ENCODE measurements at places on chromosomes 1 and 21.

DNA sequence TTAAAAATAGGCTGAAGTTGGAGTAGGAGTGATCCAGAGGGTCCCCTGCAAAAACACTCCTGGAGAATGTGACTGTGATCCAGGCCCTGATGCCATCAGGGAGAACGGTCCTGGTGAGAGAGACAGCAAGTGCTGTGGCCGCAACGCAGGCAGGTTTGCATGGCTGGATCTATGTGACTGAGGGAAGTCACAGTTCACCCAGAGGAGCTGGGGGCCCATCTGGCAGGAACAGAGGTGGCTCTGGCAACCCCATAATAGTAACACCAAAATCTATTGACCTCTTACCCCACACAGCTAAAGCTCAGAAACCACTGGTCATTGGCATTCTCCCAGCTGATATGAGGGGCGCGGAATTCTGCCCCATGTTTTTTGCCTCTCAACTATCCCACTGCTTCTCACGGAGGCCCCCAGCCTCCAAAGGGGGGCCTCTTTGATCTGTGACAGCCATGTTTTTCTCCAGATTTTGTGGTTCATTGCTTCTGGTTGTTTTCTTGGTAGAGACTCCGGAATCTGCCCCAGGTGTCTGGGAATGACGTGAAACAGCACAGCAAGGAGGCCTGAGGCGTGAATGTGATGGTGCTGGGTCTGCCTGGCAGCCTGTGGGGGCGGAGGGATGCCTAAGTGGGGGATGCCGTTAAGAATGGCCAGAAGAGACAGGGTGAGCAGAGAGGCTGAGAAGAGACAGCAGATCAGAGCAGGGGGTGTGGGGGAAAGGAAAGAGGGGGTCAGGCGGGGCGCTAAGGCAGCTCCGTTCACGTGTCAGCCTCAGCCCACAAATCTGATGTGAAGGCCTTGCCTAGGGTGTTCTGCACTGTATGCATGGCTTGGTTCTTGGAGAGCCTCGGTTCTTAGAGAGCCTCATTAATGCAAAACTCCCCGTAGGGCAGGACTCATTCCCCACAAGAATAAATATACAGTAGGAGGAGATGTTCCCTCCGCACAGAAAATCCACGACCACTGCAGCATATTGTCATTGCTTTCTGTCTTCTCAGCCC lies 23.5 kb downstream of the CASP9 start:
- DNase-seq = no peak

- peak; percentile 30 for DNase-seq
These were observed 96.4 kb downstream of the UBR4 start for GRCh38 chr1:19113697-19114092.

GRCh38 chr1:33429856-33430691 lies 821 bp downstream of the PHC2 start:
- peak; percentile 25 for DNase-seq

GRCh38 chr1:156115514-156116374 lies 1.2 kb downstream of the LMNA start:
- peak; percentile 72 for DNase-seq

GRCh38 chr1:162627662-162628296 lies 4.5 kb upstream of the DDR2 start:
- DNase-seq = peak; percentile 39

DNA sequence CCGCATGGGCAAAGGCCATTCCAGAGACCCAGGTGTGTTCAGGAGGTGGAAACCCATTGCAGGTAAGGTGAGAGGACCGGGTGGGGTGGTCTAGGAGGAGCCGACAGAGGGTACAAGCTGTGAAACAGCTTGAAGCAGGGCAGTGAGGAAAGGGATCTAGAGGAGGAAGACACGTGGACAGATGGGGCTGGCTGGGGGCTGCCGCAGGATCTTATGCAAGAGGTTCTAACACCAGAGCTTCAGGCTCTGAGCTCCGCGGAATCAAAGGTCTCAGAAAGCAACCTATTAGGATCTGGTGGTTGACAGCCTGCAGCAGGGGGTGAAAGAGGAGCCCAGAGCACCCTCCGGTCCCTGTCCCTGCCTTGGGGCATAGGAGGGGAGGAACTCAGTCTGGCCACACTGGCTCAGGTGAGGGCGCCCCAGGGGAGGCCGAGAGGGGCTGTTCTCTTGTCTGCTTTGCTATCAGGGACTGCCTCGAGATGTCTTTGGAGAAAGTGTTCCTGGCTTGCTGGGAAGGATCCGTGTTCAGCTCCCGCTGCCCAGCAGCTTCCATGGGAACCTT lies 1.9 kb downstream of the TFF1 start:
- no peak for DNase-seq

- DNase-seq = no peak
These were observed 13.3 kb downstream of the RNU5D-1 start for GRCh38 chr1:44717653-44718052.

GRCh38 chr1:20716232-20716631 lies 1.6 kb downstream of the KIF17 start:
- DNase-seq = no peak

- DNase-seq = no peak
These were observed 59.6 kb upstream of the CSF3R start for GRCh38 chr1:36542024-36542961.

DNA sequence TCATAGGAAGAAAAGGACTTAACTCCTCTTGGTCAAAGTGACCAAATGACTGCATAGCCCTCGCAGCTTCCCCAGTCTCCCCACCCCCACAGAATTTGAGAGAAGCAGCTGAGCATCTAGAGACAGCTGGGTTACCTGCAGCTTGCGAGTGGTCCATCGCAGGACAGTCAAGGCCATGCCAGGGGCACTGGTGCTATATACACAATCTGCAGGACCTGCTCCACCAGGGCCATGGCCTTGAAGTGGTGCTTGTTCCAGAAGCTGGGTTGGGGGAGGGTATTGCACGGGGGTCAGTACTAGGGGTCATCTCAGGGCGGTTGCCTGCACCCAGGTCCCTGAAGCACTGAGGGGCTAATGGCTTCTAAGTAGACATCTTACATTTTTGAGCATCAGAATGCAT lies 10.4 kb downstream of the MRTO4 start:
- no peak for DNase-seq

- peak; percentile 38 for DNase-seq
These were observed 23.0 kb upstream of the TBX15 start for GRCh38 chr1:119011116-119011515.

- no peak for DNase-seq
These were observed 81.9 kb downstream of the CASZ1 start for GRCh38 chr1:10714337-10715114.

DNA sequence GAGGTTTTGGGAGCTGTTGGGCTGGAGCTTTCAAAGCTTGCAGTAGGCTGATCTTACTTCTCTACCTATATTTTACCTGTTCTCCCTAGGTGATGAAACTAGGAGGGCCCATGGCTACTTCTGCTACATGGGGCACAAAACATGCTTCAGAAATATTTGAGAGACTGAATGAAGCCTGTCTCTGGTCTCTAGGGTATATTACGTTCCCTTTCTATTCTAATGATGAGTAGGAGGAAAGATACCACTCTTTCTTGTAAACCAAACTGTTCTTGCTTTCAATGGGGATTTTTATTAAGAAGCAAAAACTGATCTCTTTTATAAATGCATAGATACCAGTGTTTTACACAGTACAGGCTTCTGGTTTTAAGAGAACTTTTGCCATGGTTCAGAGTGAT lies 103.1 kb downstream of the GALNT2 start:
- DNase-seq = no peak

DNA sequence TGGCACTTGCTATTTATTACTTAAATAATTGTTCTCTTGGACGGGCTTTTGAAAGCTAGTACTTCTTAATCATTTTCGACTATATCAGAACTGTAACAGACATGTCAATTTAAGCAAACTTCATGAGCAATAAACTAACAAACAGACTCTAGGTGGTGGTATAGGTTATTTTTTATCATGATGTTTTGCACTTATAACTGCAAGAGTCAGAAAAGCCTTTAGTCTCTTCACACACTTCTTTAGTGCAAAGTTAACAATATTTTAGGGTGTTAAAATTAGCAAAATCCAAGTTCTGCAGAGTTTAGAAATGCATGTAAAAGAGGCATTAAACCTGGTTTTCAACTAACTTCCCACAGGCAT lies 2.2 kb downstream of the NRIP1 start:
- no peak for DNase-seq

GRCh38 chr1:236471653-236472052 lies 52.1 kb upstream of the LGALS8 start:
- no peak for DNase-seq

GRCh38 chr1:65279070-65279779 lies 30.1 kb upstream of the DNAJC6 start:
- peak; percentile 29 for DNase-seq

DNA sequence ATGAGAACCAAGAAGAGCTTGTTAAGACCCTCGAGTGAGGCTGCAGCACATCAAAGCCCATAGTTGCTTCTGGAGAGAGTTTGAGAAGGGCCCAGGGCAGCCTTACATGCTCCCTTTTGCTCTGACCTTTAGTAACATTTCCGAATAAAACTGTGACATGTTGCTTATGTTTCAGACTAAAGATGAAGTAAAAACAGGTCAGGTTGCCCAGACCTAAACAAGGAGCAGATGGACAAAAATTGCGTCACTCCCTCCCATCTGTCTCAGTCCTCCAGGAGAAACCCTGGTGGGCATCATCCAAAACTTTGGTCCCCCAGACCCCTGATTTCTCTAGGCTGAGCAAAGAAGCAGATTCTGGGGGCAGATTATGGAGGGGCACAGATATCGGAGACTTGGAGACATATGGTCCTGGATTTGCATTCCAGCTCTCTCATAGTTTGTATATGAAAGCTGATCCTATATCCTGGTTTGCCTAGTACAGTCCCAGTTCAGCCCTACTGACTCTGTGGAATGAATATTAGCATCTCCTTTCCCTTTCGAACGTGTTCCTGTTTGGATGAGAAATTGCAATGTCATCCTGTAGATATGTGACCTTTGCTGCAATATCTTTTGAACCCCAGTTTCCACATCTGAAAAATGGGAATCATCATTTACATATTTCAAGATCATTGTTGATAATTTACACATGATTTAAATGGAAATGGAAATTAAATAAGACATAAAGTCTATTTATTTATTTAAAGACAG lies 304.9 kb upstream of the USP24 start:
- DNase-seq = no peak

DNA sequence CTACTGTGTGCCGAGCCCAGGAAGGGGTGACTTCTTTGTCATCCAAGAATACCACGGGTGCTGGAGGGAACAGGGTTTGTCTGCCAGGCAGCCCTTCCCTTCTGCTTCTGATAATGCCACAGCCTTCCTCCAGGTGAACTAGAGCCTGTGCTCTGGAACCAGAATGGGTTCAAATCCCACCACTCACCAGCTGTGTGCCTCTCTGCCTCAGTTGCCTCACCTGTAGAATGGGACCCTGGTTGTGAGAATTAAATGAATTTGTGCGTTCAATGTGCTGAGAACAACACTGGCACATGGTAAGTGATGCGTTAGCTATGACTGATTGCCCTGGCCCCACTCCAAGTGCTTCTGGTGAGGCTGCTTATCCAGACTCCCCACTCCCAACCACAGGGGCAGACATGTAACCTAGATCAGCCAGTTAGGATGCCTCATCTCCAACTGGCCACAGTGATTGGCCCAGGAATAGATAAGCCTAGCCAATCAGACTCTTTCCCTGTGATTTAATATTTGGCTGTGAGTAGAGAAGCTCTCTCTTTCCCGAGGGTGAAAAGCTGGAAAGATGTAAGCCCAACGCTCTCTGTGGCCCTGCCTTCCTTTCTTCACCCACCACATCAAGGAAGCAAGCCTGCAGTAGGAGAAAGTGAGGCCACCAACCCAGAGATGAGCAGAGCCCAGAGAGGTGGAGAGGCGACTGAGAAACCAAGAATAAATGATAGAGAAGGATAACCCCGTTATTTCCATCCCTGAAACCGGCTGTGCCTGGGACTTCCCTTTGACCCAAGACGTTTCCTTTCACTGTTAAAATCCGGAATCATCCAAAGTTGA lies 20.8 kb upstream of the LAPTM5 start:
- peak; percentile 83 for DNase-seq

- DNase-seq = no peak
These were observed 149.2 kb upstream of the PLD5 start for GRCh38 chr1:242673652-242674051.

DNA sequence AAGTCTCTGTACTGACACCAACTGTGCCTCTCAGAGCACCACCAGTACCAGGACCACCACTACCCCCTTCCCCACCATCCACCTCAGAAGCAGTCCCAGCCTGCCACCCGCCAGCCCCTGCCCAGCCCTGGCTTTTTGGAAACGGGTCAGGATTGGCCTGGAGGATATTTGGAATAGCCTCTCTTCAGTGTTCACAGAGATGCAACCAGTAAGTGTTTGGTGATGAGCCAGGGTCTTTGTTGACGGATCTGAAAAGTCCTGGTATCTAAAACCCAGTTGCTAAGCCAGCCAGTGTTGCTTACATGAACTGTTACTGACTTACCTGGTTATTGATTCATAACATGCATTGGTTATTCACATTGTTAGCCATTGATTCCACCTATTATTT lies 1.1 kb downstream of the C1orf56 start:
- DNase-seq = no peak

GRCh38 chr1:8017495-8018197 lies 8.5 kb downstream of the ERRFI1 start:
- no peak for DNase-seq

DNA sequence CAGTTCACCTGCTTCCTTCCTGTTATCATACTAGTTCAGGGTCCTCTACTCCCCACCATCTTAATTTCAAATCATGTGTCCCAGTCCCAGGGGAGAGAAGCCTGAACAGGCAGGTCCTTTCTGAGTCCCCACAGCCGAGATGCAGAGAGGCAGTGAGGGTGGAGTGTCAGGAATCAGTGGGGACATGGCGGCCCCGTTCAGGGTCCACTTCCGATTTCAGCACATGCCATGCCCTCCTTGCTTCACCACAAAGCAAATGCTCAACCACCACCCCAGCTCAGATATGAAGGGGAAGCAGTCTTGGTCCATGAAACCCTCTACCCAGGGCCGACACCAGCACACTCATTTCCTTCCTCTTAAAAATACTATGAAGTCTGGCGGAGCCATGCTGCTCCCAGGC lies 5.2 kb upstream of the SEMA4A start:
- DNase-seq = no peak

DNA sequence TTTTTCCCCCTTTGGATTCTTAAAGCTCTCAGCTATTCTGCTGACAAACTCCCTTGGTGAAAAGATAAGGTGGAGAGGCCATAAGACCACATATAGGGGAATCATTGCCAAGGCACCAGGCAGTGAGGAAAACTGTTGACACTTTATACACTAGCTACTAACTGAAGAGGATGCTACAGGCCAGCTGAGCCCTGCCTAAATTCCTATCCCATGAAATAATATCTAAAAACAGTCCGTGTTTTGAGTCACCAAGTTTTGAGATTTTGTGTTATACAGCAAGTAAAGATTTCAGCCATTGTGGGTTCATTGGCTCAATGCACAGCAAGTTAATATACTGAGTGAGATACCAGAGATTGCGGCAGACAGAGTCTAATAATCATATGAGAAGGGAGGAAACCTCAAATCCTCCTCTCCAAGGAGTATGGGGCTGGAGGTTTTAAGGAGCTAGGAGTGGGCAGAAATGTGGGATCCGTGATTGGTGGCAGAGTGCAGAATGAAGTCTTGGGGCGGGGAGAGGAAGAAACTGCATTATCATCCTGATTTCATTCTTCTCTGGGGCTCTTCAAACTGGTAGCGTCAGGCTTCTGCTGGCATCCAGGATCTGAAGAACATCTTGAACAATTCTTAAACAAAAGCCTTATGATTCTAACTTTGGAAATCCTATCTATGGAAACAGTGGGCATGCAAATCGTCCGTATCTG lies 9.2 kb downstream of the CLDN8 start:
- peak; percentile 77 for DNase-seq

Data from fibroblast of skin of back (primary cell).